CD4-positive, alpha-beta memory T cell (primary cell): ENCODE measurements at places on chromosomes 6 and 20.

DNA sequence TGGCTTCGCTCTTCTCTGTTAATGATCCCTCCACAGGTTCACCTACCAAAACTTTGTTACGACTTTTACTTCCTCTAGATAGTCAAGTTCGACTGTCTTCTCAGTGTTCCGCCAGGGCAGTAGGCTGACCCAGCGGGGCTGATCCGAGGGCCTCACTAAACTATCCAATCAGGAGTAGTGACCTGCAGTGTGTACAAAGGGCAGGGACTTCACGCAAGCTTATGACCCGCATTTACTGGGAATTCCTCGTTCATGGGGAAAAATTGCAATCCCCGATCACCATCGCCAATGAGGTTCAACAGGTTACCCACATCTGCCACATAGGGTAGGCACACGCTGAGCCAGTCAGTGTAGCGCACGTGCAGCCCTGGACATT lies 771.4 kb upstream of the DEFB115 start:
- DNase-seq: no peak

GRCh38 chr6:36934901-36935300 lies 19.6 kb upstream of the PI16 start:
- no peak for DNase-seq

DNA sequence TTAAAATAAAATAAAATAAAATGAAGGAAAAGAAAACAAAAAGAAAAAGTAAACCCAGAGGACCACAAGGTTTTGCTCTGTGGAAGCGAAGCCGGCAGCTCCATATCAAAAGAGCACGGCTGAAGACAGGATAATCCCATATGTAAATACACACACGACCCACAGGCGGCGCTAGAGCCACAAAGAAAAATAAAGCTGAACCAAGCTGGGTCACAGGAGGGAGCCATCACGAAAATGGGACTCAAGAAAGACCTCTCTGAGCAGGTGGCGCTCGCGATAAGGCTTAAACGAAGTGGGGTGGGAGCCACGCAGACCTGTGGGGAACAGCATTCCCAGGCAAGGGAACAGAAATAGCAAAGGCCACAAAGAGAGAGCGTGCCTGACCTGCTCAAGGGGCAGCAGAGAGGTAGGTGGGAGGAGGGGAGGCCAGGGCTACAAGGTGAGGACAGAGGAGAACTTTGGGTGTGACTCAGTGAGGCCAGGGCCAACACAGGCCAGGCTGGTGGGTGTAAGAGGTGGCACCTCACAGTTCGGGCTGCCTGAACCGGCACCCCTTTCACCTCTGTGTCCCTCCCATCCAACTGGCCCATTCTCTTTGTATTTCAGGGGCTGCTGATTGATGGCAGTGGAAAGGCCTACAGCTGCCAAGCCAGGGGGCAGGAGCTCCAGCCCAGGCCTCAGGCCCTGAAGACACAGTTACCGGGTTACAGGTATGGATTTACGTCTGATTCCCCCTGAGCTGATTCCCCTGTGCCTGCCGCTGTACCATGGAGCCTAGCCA lies 26.0 kb downstream of the PTGIS start:
- peak; percentile 51 for DNase-seq

DNA sequence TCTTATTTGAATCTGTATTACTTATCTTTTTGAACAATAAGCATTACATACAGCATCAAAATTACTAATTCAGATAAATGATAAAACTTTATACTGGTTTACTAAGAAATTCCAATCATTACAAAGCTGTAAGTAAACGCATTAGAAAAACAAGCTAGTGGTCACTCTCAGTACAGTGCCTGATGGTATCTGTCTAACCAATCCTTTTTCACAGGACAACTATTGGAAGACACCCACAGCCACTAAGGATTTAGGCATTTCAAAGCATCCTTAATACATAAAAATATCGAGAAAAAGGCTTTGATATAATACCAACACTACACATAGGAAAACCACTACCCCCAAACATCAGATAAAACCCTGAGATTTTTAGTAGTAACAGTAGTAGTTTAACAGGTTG lies 2.6 kb downstream of the CD164 start:
- DNase-seq: no peak

- DNase-seq: no peak
Measured at GRCh38 chr20:8796088-8796660, 272.7 kb upstream of the PLCB4 start.

- DNase-seq: no peak
Measured at GRCh38 chr6:85453052-85453451, 3.2 kb downstream of the NT5E start.

- DNase-seq: no peak
Measured at GRCh38 chr6:107533415-107534059, 43.6 kb downstream of the SOBP start.

DNA sequence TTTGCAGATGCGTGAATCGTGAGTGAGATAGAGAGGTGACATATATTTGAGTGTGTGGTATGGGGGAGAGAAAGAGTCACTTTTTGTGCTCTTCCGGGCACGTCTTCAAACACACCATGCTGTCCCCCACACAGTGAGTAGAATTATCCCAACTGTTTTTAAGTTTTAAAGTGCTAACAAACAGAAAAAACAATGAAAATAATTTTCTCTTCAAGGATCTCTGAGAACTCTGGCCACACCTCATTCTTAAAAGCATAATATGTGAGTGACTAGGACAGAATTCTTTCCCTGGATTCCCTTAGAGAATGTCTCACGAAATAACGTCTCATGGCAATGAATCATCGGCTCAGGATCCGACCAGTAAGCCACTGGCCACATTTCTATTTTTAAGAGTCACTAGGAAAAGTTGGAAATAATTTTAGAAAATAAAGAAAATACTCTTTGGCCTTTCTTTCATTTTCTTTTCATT lies 235.7 kb upstream of the ZNF217 start:
- no peak for DNase-seq

- no peak for DNase-seq
Measured at GRCh38 chr6:101544286-101544685, 150.8 kb downstream of the GRIK2 start.

GRCh38 chr6:21102624-21103023 lies 490.9 kb upstream of the SOX4 start:
- no peak for DNase-seq

GRCh38 chr6:44056392-44057237 lies 70.6 kb downstream of the MRPL14 start:
- no peak for DNase-seq

DNA sequence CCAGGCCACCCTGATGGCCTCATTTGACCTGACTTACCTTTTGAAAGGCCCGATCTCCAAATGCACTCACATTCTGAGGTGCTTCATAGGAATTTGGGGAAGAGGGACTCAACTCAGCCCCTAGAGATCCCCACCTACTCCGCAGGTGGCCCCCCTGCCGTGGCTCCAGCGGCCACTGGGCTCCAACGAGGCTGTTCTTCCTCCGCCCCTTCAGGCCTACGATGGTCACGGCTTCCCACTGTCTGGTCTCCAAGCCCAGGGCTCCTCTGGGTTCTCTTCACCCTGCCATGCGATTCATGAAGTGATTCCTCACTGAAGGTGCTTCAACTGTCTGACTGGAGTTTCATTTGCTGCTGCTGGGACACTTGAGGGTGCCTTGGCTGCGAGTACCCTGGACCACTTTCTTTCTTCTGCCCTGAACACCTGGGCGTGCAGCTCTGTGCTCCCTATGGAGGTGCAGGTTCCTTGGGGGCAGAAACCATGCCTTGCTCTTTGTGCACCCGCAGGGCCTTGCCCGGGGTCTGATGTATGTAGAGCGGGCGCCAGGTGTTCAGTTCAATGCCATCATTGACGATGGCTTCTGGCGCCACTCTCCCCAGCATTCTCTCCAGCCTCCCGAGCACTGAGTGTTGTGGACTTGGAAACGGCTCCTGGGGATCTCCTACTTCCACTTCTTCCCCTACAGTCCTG lies 10.0 kb upstream of the DUSP22 start:
- DNase-seq: no peak

GRCh38 chr6:87250019-87250418 lies 72.4 kb upstream of the SMIM8 start:
- DNase-seq: no peak

DNA sequence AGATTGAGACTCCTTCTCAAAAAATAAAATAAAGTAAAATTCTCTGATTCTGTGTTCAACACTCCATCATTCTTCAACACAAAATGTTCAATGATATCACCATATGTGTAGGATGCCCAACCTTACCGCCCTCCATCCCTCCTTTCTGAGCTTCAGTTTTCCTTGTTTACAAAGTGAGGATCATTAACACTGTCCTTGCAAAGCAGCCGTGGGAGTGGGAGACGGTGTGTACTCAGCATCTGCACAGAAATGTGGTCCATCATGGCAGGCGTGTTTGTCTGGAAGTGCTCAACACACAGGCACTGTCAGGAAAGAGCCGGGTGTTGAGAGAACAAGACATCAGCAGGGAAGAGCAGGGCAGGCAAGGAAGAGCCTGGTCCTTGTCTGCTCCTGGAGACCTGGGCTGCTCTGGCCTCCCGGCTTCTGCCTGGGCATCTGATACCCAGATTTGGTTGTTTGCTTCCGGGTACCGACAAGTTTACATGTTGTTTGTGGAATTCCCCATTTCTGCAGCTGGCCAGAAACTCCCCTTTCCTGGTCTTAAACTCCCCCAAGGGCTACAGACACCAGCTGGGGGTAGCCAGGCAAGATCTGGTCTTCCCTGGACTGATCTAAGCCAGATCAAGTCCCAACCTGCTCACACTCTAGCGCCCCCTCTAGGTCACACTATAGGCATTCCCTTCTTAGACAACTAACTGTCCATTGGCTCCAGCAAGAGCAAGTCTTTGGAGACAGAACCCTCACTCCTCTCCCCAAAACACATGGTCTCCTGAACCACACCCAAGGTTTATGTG lies 26.7 kb upstream of the TTPAL start:
- no peak for DNase-seq

GRCh38 chr6:147135211-147135681 lies 69.0 kb upstream of the STXBP5 start:
- DNase-seq: no peak

- no peak for DNase-seq
Measured at GRCh38 chr6:108921547-108922361, 73.5 kb downstream of the ARMC2 start.

DNA sequence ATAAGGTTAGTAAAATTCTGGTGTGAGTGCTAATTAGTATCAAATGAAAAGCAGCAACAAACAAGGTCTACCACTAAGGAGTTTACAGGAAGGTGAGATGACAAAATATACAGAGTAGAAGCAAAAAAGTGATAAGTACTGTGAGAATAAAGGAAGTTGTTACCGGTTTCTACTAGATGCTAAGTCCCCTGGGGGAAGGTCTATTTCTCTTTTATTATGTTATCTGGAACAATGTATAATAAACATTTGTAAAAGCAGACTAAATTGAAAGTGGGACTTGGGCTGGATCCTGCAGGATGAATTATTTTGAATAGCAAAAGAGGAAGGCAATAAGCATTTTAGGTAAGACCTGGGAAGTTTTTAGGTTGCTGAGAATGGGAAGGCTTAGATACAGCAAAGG lies 158.7 kb upstream of the SLC22A16 start:
- DNase-seq: no peak

DNA sequence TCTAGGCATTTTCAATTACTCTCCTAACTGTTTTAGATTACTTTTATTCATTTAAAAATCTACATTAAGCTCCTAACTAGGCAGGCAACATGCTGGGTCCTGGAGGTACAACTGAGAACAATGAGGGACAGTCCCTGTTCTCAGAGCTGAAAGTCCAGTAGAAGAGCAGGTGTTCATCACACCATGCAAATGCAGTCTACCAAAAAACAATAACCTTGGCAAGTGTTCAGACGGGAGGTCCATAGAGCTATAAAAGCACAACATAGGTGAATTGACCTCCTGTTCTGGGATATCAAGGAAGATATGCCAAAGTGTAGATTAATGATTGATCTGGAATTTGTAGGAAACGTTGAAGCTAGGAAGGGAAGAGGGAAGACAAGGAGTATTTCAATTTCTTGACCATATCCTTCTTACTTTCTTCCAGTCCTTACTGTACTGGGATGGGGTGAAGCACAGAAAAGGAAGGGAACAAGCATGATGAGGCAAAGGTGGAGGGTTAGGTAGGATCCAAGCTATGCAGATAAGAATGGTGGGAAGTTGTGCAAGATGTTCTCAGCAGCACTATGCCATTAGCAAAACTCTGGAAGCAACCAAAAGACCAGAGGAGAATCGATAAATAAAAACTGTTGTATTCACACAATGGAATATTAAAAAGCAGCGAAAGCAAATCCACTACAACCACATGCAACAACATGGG lies 485.7 kb upstream of the JARID2 start:
- no peak for DNase-seq

DNA sequence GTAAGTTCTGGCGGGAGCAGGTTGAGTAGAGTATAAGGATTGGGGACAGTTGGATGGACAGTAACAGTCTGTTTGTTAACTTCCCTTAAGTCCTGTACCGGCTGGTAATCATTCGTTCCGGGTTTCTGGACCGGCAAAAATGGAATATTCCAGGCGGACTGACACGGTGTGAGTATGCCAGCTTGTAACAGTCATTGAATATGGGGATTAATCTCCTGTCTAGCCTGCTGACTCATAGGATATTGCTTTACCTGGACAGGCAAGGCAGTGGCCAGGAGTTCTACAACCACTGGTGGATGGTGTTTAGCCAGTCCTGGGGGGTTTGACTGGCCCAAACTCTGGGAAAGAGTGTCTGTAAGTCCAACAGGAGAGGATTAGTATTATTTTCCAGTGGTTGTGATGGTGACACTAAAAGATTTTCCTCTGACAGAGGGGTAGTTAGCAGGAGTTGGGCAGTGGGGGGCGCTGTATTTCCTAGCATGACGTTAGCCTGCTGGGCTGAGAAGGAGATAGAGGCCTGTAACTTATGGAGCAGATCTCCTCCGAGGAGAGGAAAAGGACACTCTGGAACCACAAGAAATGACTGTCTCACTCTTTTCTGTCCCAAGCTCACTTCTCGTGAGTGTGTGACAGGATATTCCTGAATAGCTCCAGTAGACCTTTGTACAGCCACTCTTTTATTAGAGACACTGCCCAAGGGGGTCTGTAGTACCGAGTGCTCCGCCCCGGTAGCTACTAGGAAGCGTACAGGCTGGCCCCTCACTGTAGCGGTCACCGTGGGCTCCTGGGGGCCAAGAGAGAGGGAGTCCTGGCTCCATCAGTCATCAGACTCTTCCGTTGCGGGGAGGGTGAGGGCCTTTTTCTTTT lies 152.2 kb downstream of the TRIM27 start:
- no peak for DNase-seq

- DNase-seq: no peak
Measured at GRCh38 chr20:40778894-40779496, 90.0 kb upstream of the MAFB start.

DNA sequence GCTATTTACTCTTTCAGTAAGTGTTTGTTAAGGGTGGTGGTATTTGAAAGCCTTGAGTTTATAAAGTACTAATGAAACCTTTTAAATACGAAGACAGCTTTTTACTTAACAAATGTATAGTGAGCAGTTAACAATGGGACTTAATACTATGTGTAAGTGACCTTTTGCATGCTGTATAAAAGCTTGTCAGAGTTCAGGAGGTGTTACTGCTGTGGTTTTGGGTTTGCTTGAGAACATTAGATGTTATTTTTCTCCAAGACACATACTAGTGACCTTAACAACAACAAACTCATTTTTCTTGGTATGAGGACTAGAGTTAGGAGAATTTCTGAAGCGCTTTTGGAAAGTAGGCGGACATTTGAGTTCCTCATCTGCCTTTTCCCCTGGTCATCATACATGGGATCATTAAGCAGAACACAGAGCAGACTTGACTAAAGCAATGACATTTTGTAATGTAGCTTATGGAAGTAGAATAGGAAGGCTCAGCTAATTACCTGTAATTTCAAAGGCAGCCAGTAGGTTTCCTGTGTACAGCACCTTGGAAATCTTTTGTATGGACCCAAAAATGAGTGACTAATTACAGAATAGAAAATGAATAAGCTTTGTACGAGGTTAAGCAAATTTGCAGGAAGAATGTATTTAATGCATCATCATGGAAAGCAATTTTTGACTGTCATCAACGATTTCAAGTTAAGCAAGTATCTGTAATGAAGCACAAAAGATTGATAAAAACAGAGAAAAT lies 14.1 kb downstream of the CDYL start:
- no peak for DNase-seq
